ENCODE measurements at places on chromosomes 12 and 14. TPM values are rescaled to one million over a fixed set of nuclear protein-coding genes. Genes with fewer than 3 reads are reported as not detected.

The ADCY6 gene
- 22.9 TPM for total RNA-seq

The KRT83 gene
- not detected for total RNA-seq

The WIF1 gene
- not detected for total RNA-seq

GRCh38 chr12:106957583-106957982 is 1.9 kb downstream of the TMEM263 start:
- H3K4me3 ChIP-seq = peak overlapping the region; percentile 91
- no peak for DNase-seq
- no peaks in the 10 kb centered on the region for H3K27me3 ChIP-seq
- peaks cover 20% of the 10 kb centered on the region for H3K4me1 ChIP-seq
- peaks cover 34% of the 10 kb centered on the region for H3K36me3 ChIP-seq
- H3K27ac ChIP-seq = no peak overlapping the region

DNA sequence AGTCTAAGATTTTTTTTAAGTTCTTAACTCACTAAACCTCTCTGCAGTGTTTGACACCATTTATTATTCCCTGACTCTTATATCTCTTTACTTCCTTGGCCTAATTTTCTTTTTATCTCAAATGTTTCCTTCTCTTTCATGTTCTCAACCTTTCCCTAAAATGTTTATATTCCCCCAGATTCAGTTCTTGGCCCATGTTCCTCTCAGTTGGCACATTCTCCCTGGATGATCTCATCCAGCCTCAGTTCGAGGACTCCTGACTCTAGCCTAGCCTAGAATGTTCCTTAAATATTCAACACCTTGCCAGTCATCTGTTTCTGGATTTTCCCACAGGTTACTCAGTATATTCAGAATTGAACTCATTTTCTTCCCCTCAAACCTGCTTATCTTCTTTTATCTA is 81.3 kb downstream of the SCN8A start:
- no peak overlapping the region for H3K4me3 ChIP-seq
- H3K27ac ChIP-seq = no peak overlapping the region
- no peaks in the 10 kb centered on the region for H3K27me3 ChIP-seq
- H3K4me1 ChIP-seq = no peaks in the 10 kb centered on the region

DNA sequence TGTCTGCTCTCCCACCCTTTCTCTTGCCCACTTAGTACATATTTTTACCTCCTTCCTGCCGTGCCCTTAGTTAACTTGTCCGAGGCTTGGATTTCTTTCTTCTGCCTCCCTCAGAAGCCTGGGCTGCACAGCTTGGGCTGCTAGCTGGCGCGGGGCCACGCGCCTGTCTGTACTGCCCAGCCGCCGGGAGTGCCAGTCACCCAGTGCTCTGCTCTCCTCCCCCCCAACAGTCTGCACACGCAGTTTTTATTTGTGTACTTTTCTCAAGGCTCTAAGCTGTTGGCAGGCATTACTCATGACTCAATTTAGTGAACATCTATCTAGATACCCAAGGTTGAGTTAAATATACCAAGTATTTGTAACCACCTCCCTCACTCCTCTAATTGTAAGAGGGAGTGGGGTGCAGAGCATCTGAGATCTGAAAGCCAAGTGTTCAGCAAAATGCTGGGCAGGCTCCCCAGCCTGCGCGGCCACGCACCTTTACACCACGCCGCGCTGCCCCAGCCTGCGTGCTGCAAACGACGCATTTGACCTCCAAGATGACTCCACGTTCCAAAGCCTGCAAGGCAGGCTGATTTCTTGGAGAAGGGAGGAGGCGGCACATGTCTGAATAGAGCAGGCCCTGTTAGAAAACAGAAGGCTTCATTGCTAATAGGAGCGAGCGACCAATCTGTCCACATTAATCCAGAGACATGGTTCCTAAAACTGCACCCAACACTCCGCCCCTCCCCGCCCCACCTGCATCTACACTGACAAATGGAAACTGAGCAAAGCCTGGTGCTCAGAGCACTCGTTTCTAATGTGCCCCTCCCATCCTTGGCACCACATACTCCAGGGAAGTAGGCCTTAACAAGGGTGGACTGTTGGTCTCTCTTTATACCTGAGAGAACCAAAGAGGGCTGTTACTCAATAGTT is 18.2 kb upstream of the CACNA2D4 start:
- H3K27me3 ChIP-seq = no peaks in the 10 kb centered on the region
- DNase-seq = peak; percentile 64
- peaks cover 21% of the 10 kb centered on the region for H3K4me1 ChIP-seq
- no peak overlapping the region for H3K4me3 ChIP-seq

DNA sequence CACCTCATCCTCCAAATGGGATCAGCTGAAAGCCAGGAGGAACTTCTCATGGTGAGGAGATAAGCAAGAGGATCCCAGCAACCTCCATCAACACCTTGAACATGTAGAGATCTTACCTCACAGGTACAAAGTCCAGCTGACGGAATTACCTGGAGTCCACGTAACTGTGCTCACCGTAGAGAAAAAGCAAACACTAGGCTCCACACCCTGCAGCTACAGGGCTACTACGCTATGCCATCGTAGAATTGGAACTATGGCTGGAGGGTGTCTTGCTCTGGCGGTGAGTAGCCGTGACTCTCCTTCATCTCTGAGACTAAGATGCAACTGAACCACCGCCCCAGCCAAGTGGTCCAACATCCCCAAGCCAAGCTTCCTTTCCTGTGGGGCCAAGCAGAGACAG is 50.5 kb downstream of the CRY1 start:
- no peak overlapping the region for H3K27ac ChIP-seq
- no peaks in the 10 kb centered on the region for H3K27me3 ChIP-seq
- no peaks in the 10 kb centered on the region for H3K4me1 ChIP-seq
- no peak overlapping the region for H3K4me3 ChIP-seq
- peaks cover 5% of the 10 kb centered on the region for H3K36me3 ChIP-seq

DNA sequence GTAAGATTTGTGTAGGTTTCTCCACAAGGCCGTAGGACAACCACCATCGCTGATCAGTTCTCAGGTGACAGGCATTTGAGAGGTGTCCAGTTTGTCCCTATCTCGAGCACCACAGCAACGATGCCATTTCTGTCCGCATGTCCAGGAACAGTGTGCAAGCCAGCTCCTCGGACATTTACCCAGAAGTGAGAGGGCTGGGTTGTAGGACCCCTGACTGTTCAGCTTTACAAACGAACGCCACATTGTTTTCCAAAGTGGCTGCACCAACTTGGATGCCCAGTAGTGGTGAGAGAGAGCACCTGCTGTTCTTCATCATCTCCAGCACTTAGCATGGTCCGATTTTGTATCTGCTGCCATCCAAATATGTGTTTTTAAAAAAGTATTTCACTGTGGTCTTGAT is 38.6 kb downstream of the CYP46A1 start:
- H3K4me1 ChIP-seq = no peaks in the 10 kb centered on the region
- H3K27ac ChIP-seq = no peak overlapping the region
- H3K36me3 ChIP-seq = no peaks in the 10 kb centered on the region

DNA sequence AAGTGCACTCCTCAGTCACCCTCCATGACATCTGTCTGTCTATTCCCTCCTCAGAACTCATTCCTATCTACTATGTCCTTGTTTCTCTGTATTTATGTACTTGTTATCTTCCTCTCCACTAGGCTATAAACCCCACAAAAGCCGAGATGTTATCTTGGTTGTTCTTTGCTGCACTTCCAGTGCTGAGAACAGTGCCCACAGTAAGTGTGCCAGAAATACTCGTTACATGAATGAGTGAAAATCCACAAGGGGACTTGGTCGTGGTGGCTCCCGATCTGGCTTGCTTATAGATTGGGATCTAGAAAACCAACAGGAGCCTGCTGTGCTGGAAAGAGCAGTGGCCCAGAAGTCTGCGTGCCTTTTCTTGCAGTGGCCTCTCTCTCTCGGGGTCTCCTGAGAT is 111.9 kb upstream of the PRMT8 start:
- no peak overlapping the region for H3K4me3 ChIP-seq
- peaks cover 18% of the 10 kb centered on the region for H3K27me3 ChIP-seq
- no peak overlapping the region for H3K27ac ChIP-seq
- H3K4me1 ChIP-seq = no peaks in the 10 kb centered on the region
- no peaks in the 10 kb centered on the region for H3K36me3 ChIP-seq

- DNase-seq = no peak
- no peaks in the 10 kb centered on the region for H3K4me1 ChIP-seq
- H3K27ac ChIP-seq = no peak overlapping the region
- no peaks in the 10 kb centered on the region for H3K36me3 ChIP-seq
- H3K27me3 ChIP-seq = peaks cover 28% of the 10 kb centered on the region
Measured at GRCh38 chr14:76138119-76138757, 13.5 kb upstream of the GPATCH2L start.
